Stimulated activated CD4-positive, alpha-beta T cell treated with anti-CD3 and anti-CD28 coated beads, Interleukin-12 subunit alpha, Interleukin-12 subunit beta, amount 100 ng/mL, for 48 hours (primary cell): ENCODE measurements at places on chromosomes 2 and 18.
A peak's percentile ranks its signal among the peaks of the same experiment; 100 is the strongest.

DNA sequence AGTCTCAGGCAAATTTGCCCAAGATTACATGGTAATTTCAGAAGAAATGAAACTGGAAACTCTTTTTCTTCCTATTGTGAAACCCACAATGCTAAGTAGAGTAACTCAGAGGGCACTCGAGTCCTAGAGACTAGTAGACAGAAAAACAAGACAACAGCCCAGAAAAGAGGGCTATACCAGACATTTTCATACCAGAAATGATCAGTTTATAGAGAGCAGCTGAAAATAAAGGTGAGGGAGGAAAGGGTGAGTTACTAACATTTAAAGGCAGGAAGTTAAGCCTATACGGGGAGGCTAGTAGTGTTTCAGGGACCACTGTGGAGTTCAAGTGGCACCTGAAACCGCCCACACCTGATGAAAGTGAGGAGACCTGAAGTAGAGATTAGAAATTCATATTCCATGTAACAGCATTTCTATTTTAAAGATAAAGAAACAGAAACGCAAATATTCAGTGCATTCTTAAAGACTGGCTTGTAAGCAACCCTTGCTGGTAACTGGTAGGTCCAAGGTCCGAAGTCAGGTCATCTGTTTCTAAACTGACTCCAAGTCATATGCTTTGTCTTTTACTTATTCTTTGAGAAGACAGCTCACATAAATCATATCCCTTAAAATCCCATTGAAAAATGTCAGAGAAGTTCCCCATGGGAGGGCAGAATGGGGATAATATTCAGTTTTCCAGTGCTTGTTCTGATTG, 145.1 kb upstream of the ITGB6 start:
- no peak for DNase-seq

GRCh38 chr2:10620481-10620880, 69.3 kb downstream of the NOL10 start:
- DNase-seq, result no peak

- DNase-seq, result no peak
Observed at GRCh38 chr2:142786918-142787702, 90.4 kb upstream of the KYNU start.

DNA sequence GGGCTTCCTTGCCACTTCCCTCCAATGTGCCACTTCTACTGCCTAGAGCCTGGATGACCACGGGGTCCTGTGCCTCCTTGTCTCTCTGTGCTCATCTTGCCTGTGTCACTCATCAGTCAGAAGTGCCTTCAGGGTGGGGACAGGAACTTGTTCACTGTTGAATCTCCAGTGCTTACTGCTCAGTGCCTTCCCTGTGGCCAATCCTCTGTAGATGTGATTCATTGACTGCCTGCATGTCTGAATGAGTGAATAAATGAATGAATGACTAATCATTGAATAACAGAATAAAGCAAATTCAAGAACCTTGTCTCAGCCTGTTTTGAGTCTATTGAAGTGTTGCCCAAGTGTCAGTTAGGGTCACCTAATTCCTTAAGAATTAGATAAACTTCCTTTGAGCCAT, 42.3 kb upstream of the FAM136A start:
- DNase-seq, result no peak

DNA sequence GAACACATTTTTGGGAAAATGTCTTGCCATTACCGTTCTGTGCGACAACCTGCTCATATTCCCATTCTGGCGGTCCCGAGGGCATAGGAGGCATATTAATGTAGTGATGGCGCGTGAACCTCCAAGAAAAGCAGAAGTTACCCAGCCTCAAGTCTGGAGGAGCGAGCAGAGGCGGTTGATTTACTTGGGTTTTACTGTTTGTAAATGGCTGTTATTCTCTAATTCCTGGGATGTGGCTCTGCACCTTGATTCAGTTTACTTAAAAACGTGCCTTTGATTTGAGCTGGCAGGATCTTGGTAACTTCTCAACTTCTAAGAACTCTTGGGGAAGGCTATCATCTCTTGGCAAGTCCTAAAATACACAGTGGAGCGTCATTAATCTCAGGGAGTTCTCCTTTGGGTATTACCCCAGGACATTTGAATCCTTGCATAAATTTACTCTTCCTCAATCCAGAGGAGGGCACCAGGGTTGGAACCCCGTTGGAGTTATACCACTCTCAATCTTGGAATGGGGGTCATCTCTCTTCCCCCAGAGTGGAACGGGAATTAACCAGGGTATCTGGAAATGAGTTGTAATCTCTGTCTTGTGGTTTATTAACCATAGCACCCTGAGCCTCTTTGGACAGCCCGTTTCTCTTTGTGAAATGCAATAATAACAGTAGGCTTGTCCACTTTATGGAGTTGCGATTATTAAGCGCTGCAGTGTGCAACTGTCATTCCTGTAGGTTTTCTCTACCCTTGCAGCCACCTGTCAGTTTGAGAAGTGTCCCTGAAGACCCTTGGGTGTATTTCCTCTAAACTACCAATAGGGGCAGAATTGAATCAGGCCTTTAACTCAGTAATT, 2.1 kb downstream of the HK2 start:
- no peak for DNase-seq

DNA sequence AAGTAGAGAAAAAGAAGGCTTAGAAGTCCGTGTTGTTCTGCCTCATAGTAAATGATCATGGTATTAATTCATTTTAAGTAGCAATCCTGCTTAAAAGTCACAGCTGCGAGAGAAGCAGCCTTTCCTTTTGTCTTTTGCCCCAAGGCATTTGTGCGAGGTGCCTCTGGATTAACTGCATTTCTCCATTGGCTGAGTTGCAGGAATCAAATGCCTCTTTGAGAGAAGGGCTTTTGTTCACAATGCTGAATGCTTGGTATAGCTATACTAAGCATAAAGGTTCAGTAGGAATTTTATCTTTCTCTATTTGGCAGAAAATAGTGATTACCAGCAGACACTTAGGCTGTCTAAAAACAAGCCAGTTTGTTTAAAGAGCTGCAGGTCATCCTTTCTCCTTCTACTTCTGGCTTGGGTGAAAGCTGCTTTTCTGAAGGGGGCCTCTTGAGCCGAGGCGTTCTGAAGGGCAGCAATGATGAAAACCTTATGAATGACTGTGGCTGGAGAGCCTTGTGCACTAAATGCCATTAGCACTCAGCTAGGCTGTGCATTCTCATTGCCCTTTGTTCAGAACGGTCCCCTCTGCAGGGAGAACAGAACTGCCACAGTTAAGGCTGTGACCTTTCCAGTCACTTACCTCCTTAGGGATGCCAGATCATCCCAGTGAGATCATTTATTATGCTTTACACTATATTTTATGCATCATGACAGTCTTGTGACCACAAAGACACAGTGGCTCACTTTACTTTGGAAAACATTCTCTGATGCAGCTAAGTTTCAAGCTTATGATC, 68.8 kb upstream of the TMEM87B start:
- DNase-seq, result no peak

GRCh38 chr2:78431241-78431640, 594.3 kb upstream of the REG3G start:
- DNase-seq, result no peak

DNA sequence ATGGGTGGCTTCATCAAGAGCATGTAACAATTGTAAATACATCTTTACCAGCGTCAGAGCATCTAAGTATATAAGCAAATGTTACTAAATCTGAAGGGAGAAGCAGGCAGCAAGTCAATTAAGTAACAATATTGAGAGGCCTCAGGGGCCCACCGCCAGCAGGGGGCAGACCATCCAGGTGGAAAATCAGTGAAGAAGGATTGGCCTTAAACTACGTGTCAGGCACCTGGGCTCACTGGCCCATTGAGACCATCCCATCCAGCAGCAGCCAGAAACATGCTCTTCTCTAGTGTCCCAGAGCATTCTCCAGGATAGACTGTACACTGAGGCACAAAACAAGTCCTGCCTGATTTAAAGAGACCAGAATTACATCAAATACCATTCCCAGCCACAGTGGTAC, 96.2 kb upstream of the SNTG2 start:
- peak; percentile 17 for DNase-seq

DNA sequence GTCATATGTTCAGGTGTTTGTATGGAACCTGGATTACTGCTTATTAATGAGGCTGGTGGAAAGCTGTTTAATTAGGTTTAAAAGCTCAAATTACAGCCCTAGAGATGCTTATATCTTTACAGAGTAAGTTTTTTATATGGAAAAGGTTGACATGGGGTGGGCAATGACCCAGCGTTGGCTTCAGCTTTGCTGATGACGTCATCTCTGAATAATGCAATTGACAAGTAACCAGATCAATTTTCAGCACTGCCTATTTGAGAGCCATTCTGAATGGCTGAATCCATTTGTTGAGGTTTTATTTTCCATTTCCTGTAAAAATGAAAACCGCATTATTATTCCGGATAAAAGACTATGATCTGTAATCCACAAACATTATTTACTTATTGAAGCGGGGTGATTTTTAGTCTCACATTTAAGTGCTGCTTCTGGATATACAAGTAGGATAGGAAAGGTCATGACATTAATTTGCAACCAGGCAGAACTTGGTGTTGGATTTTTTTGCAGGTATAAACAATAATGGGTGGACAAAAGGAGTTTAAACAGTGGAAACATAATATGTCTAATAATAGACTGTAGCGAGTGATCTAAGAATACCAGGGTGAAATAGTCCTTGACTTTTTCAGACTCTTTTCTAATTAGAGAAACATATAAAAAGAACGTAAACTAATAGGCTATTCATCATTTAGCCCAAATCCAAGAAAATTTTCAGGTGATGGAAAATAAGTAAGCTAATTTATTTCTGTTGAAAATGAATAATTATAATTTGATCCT, 2.7 kb downstream of the PPP1R1C start:
- no peak for DNase-seq

DNA sequence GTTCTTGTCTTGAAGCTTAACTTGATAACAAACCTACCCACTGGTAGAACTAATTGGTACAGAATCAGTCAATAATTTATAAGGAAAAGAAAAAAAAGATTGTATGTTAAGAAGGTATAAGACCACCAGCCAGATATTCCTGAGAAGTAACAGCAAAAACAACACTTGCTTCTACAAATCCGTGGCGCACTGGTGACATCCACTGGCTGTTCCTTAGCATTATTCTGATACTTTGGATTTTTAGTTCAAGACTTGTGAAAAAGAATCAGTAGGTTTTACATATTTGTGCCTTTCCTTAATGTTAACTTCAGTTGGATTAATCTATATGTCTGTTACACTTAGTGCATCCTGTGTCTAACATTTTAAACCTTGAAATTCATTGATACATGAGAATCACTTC, 141.8 kb downstream of the GRB14 start:
- no peak for DNase-seq

DNA sequence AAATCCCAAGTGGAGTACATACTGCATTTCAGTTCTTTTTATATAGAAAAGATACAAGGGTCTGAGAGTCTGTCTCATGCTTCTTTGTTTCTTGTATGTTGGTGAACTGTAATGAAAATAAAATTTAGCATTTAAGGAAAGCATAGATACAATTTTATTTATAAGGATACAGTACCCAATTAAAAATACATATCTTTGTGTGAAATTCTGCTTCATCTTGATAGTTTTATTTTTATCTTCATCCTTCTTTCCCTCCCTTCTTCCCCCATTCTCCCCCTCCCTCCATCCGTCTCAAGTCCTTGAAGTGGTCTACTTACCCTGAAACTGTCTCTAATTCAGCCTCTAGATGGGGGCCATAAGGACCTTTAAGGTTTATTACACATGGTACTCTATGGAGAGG, 359.8 kb downstream of the CDH7 start:
- no peak for DNase-seq

GRCh38 chr18:78582898-78583738, 396.5 kb upstream of the SALL3 start:
- no peak for DNase-seq
